ENCODE measurements at places on chromosomes 6 and 20.
A peak's percentile ranks its signal among the peaks of the same experiment; 100 is the strongest.

DNA sequence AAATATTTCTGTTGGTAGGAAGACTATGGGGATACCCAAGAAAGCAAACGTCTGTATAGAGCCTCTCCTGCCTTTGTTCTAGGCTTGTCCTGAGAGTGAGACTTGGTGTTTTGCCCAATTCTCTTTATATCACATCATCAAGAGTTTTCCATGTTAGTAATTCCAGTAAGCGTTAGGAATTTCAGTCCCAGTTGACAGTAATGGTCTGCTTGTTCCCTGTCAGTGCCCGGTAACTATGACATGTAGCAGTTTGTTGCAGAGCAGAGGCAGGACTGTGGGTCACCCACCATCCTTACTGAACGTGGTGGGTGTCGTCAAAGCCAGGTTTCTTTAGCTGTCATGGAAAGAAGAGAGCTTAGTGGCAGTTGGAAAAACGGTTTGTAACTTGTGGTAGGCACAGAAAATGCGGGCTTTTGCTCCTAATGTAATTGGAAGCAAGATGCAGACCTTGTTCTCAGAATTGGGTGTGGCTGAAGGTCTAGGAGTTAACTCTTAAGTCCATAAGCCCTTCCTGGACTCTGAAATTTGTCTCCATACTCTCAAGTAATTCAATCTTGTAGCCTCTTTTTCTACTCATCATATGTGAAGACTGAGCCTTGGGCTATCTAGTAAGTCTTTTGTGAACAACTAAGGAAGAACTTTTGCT, 188.8 kb downstream of the TMEM242 start:
- DNase-seq = no peak

DNA sequence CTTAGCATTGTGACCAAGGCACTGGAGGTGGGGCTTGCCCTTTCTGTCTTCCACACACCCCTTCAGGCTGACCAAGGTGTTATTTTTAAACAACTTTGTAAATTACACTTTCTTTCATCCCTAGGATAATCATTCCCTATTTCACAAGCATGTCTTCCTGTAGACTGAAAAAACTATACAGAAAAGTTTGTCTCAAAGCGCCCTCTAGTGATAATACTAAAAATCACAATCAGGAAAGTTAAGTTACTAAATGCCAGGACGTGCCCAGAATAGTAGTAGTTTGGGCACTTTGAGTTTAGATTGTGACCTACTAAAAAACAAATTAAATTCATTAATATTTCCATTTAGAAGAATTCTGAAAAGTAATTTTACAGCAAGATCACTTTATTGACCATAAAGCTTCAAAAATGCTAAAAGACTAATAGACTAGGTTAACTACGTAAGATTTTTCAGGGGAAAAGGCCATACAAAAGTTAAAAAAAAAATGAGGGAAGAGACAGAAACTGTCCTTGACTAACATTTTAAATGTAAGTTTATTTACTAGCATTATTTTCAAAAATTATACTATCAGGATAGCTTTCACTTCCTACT, 123.3 kb upstream of the DUSP22 start:
- DNase-seq = peak; percentile 56

DNA sequence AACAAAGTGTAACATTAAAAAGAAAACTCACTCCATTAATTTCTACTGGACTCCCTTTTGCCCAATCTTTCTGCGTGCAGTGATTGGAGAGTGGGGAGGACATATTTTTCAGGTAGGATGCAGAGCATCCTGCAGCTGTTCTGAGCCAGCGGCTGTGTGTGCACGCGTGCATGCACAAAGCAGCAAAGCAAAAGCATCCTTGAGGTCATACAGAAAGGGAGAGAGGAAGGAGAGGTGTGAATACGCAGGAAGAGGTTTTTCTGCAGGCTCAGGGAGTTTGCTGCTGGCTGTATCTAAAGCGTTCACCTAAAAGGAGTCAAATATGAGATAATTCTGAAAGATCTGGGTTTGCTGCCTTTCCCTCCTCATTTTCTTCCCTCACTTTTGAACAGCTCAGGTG, 108.4 kb downstream of the HUS1B start:
- DNase-seq = no peak

- DNase-seq = no peak
Measured at GRCh38 chr6:163461696-163462095, 47.2 kb downstream of the QKI start.

DNA sequence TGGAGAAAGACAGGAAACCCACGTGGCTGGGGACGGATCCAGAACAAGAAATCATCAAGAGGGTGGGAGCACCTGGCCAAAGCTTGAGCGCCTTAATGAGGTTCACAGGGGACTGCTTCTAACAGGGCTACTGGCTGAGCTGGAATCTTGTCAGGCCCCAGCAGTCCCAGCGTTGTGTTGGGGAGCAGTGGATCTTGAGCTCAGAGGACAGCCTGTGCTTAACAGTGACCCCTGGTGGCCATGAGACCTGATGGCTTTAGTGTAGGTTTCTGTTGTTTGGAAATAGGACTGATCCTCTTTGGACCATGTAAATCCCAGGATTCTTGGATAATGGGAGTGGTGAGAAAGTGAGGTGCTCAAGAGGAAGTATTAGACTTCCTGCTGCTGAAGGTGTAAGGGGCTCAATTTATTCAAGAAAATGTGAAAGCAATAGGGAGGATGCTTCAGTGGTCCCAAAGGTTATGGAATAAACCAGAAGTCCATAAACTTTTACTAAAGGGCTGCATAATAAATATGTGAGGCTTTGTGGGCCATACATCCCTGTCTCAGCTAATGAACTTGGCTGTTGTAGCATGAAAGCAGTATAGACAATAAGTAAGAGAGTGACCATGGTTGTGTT, 216.2 kb downstream of the NFATC2 start:
- DNase-seq = peak; percentile 45

DNA sequence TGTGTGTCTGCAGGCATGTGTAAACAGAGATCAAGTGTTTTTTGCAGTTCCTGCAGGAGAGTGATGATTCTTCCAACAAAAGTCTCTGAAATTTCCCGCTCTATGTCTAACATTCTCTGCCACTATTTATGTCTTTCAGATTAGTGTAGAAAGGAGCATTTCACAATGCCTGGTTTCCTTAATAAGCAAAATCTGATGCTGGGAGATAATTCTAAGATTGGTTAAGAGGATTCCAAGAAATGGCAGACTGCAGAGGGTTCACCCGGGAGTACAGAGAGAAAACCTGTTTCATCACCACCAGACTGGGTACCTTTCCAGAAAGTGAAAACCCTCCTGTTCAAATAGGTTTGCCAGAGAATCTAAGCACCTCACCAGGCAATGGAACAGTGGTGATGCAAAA, 62.7 kb downstream of the FOXC1 start:
- DNase-seq = peak; percentile 30

GRCh38 chr20:36886859-36887751, 11.2 kb downstream of the TLDC2 start:
- peak; percentile 62 for DNase-seq

DNA sequence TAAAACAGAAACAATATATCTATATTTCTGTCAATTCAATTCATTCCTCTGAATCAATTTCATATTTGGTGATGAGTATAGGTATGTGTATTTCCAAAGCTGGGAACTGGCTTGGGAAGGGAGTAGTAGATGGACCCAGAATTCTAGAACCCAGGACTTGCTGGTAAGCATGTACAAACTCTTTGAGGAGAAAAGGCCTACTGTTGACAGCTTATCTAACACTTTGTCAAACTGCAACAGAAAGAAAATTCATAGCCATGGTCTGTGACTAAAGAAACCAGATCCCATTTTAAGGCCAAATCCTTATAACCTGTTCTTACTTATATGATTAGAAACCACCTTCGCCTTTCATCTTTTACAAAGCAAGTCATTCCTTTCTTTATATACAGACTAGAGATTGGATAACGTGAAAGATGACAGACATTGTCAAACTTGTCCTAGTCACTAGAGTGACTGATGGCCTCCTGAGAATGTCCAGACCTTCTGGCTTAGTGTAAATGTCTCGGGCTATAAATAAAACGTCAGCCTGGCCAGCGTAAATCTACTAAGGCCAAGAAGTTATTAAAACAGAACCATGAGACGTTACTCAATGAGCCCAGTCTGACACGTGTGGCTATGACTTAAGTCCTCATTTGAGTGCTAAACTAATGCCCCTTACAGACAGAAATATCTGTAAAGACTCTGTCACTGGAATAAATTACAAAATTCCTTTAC, 152.3 kb downstream of the ALDH8A1 start:
- DNase-seq = no peak

GRCh38 chr6:4986999-4987398, 16.8 kb downstream of the RPP40 start:
- no peak for DNase-seq

DNA sequence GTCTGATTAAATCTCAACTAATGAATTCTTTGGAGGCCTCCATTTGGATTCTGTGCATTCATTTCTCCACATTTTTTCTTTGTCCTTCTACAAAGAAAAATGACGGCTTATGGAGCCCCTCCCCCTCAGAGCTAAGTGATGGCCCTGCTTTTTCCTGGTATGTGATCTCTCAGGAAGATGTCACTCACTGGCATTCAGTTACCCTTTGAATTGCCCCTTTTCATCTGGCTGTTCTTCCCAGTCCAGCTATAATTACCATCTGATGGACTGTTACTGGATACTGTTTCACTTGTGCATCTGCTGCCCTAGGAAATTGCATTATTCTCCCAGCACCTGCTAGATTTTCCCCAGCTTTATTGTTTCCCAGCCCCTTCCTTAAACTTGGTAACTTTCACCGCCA, 151.9 kb downstream of the CFAP61 start:
- no peak for DNase-seq

GRCh38 chr6:24864343-24864742, 65.6 kb upstream of the ARMH2 start:
- no peak for DNase-seq

GRCh38 chr20:5119143-5119434, 669 bp downstream of the PCNA start:
- no peak for DNase-seq

DNA sequence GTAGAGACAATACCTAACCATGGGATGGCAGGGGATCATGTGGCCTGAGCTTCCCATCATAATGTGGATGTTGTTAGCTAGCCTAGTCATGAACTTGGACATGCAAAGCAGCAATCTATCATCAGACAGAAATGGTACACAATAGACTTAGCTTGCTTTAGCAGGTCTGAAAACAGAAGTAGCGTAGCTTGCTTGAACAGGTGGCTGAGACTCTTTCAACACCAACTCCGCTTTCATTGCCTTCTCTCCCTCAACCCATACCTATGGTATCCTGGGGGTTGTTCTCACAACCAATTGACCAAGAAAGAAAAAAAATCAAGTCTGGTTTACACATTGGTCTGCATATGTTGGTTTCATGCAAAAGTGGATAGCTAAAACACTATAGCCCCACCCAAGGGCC, 23.0 kb downstream of the CD164 start:
- DNase-seq = no peak

DNA sequence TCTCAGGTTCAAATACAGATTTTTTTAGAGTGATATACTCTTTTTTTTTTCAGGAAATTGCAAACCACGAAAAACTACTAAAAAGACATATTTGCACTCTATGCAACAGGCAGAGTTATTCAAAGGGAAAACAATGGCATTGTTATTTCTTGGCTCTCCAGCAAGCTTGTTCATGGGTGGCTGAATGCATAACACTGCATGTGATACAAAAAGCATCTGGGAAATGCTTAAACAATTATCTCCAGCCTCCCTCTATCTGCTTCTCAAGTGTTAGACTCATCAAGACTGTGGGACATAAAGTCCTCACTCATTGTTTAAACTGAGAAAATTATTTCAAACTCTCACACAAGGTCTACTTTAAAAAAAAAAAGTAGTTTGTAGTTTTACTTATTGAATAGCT, 7.3 kb upstream of the COL12A1 start:
- peak; percentile 72 for DNase-seq

- no peak for DNase-seq
Measured at GRCh38 chr20:59790346-59790745, 143.1 kb downstream of the SYCP2 start.

GRCh38 chr6:163344411-163344810, 70.1 kb upstream of the QKI start:
- no peak for DNase-seq

GRCh38 chr6:136226027-136226673, 24.0 kb downstream of the MTFR2 start:
- DNase-seq = peak; percentile 50

GRCh38 chr6:36413489-36414480, 26.3 kb upstream of the ETV7 start:
- no peak for DNase-seq

DNA sequence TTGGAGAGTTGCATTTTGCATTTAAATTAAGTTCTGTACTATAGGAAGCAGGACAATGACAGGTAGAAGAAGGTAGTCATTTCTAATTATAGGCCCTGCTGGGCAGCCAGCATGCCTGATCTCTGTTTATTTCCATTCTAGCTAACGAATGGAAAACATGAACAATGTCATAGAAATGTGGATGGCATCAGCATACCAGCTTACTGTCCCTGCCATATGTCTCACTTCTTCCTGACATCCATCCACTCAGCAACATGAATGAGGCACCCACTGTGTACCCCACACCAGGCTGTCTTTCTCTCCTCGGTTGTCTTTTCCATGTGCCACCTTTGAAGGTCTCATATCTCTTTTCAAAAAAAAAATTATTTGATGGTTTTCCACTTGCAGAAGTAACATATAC, 11.1 kb downstream of the ADTRP start:
- DNase-seq = no peak

DNA sequence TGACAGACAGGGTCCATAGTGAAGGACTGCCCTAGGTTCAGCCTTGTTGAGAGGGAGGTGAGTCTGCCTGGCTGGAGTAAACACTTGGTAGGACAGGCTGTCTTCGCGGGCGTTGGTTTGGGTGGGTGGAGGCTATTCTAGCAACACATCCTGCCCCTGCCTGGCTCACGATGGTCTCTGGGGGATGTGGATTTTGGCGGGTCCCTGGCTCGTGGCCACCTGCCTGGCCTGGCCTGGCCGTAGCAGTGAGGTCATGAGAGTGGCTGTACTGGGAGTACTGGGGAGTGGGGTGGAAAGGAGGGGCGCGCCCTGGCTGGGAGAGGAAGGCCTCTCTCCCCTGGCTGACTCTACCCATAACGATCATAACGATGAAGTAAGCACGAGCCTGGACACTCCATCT, 30.2 kb upstream of the MRPS18A start:
- no peak for DNase-seq

DNA sequence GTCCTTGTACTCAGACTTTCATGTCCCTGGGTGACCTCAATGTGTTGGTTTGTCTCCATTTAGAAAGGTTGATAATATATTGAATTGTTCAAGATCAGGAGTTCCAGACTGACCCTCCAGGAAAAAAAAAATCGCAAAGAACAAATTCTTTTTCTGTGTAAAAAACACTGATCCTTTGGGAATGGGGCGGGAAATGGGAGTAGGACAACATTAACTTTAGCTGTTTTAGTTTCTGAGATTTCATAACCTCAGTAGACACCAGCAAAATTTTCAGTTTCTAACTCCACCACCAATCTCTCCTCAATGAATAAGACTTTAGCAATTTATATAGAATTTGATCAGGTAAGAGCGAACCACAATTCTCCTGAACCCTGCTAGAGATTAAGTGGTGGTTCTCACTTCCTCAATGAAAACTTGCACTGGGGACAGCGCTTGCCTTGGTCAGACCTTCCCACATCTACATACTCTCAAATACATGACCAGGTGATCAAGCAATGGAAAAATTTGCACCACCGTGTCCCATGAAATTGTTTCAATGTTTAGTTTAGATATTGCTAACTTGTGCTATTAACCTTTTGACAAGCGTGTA, 231.2 kb upstream of the PLN start:
- no peak for DNase-seq

- DNase-seq = no peak
Measured at GRCh38 chr20:2139250-2139649, 37.6 kb downstream of the STK35 start.

Measured in AG10803 (cell line).